ENCODE measurements at places on chromosomes 5 and 9.

GRCh38 chr5:956941-957747, 51.5 kb upstream of the NKD2 start:
- DNase-seq, result peak; percentile 47

DNA sequence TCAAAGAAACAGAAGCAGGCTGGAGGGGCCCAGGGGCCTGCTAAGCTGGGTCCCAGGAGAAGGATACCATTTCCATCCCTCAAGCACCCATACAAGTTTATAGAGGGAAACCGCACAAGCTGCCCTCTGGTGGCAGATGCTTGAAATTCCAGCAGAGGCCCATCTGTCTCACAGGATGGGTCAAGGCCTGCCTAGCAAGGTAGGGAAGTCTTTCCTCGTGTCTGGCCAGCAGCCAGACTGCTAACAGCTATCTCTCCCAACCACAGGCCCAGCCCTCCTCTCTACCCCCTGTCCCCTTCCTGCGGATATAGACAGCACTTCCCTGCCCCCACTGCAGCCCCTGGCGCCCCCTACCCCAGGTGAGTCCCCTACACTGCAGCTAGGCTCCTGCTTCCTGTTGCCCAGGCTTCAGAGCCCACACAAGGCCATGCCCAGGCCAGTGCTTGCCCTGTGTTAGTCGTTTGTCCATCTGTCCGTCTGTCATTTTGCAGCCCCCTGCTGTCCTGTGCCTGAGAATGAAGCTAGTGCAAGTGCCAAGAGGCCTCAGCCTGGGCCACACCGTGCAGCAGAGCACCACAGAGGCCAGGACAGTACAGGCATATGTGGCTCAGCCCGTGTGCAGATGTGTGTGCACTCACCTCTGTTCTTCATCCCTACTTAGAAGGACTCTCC, 26.2 kb downstream of the TCF7 start:
- DNase-seq, result no peak

GRCh38 chr9:80072451-80072850, 500.7 kb downstream of the TLE4 start:
- DNase-seq, result no peak

DNA sequence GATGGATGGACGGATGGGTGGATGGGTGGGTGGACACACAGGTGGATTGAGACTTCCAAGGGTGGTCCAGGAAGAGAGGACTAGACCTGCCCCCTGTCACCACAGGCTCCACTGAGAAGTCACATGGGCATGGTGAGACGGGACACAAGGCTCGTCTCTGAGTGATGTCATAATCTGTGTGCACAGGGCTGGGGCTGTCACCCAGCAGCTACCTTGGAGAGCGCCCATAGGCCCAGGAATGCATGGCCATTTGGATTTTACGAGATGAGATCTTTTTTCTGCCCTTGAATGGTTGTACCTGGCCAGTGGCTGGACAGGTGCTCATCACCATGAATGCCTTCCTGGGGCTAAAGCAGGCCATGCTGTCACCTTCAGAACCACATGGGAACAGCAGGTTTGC, 3.1 kb downstream of the OLFM1 start:
- no peak for DNase-seq

DNA sequence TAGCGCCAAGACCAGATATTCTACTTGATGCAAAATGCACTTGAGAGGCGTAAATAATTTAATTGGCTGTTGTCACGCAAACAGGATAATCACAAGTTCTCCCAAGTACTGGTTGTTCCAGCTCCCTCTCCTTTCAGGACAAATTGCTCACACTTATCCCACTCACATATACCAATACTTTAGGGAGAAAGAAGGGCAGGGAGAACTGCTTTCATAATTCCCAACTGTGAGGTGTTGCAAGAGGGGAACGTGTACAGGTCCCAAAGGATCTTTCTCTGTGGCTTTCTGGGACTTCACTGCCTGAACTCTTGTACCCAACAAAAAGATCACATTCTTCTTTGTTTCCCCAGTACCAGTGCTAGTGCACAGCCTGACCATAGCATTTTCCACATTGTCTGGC, 21.5 kb upstream of the TGFBI start:
- no peak for DNase-seq

GRCh38 chr5:11268891-11269290, 507.9 kb upstream of the DAP start:
- DNase-seq, result no peak

DNA sequence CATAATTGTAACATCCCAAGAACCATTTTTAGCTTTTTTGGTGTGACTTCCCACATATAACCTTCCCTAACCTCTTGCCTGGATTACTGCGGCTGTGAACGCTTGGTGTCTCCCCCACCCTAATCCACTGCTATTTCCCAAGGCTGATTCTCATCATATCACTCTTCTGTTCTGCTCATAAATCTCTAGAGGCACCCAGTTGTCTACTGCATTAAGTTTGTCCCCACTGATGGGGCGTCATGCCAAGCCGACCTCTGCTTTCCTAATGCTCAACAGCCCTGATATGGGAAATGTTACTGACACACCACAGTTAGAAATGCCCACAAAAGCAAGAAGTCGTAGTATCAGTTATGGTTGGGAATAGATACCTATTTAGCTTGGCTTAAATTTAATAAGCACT, 24.4 kb downstream of the NPR3 start:
- no peak for DNase-seq

DNA sequence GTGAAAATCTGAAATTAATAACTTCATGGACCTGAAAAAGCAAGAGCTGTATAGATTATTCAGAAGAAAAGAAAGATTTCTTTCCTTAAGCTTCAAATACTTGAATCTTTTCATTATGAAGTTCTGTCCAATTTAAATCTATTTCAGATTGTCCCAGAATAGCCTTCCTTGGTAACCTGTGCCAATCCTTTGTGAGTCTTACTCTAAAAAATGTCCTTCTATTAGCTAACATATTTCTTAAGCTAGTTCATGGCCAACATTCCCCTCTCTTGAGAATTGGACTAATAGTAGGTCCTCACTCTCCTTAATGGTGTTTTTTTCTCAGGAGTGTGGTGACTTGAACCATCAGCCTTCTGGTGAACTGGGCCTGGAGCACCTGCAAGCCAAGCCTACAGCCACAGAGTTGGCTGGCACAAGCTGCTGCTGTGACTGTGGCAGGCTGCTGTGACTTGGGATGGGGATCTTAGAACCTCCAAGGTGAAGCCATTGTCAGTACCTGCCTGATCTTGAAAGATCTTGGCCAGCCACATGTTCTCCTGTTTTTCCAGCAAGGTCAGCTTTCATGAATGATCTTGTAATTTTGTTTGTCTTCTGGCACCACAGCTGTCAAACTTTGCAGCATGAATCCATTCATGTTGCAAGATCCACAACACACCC, 262.6 kb upstream of the MAP3K1 start:
- no peak for DNase-seq

- no peak for DNase-seq
Observed at GRCh38 chr5:145443964-145444363, 391.2 kb downstream of the PRELID2 start.

DNA sequence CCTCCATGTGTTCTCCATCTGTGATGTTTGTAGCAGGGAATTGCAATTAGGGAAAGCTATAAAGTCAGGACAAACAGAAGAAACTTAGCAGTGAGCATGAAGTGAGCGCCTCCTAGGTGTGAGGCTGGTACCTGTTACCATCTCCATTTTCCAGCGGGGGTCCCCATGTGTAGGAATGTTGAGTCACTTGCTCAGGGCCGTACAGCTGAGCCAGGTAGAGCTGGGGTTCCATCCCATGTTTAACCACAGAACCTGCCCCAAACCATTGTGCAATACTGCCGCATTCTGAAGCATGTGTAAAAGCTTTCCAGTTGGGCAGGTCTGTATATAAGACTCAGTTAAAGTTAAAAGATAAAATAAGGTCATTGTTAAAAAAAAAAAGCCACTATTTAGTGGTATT, 62.7 kb downstream of the NDFIP1 start:
- no peak for DNase-seq

DNA sequence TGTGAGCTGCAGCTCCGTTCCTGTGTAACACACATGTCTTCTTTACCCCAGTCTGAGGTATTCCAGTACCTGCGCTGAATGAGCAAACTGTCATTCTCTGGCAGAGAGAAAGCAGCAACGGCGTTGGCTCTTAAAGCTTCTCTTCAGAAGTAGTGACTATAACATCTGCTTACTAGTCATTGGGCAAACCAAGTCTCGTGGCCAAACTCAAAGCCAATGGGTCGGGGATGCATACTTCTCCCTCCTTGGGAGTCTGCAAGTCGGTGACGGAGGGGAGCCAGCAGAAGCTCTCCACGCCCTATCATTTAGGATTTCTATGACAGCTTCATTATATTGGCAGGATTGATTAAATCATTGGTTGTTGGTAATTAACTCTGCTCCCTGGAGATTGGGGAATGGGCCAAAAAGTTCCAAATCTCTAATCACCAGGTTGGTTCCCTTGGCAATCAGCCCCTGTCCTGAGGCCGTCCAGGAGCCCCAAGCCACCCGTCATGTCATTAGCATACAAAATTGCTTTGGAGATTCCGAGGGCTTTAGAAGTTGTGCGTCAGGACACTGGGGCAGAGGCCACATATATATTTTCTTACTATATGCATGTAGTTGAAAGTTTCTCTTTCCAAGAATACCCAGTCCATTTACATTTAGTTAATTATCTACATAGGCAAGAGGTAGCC, 44.9 kb downstream of the ZNF354A start:
- no peak for DNase-seq

DNA sequence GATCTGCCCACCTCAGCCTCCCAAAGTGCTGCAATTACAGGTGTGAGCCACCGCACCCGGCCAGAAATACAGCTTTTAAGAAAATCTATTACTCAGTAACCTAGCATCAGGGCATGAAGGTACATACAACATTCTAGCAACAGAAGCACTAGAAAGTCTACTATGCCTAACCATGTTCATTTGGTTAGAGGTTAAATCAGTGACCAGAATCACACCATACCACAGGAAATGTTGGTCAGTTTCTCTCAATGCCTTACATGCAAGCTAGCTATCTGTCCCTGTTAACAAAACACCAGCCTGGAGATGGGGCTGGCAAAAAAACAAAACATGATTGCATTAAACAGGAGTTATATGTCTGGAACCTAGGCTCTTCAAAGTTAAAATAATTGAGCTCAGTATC, 104.1 kb downstream of the STRBP start:
- no peak for DNase-seq

GRCh38 chr9:113409883-113410206, 630 bp downstream of the POLE3 start:
- DNase-seq, result no peak

DNA sequence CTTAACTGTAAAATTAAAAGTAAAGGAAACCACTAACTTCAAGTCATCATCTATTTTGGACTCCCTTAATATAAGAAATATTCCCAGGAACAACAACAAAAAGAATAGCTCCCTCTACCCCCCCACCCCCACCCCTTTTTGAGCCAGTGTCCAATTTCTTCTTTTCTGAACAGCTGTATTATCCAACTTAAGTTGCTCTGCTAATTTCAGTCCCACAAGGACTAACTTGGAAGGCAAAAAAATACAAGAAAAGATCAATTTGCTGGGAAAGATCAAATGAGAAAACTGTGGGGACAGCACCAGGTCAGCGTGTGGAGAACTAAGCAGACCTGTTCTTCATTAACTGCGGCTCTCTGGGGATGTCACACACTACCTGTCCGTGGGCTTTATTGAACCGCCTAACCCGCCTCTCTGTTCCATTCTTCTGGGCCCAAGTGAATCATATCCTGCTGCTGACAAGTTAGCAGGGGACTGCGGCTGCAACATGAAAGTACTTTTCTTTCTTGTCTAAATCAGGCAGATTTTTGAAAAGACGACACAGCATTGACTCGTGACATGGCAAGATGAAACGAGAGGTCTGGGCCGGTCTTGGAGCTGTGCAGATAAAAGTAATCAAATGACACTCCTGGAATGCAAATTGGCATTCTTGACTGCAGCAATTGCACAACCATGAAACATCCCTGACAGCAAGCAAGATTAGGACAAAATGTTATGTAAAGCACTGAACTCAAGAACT, 2.7 kb downstream of the BNC2 start:
- DNase-seq, result no peak

DNA sequence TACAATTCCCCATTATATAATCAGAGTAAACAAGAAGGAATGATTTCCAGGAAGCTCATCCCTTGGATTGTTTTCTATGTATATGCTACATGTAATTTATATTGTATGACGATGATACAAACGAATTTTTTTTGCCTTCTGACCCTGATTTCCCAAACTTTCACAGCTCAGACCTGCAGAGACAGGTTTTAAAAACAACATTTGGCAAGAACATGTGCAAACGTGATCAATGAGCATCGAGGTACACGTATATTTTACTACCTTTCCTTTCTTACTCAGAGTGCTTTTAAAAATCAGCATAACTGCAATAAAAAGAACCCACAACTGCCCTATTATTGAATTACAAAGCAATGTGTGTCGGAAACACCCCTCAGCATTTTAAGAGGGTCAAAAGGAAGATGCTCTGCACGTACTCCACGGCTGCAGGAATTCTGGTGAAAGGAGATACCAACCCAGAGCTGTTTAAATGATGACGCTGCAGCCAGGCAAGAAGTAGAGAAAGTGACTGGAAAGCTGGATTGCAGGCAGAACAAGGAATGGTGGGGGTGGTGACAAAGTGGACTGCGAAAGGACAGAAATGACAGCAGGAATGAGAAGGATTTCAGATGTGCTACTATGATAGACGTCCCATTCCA, 533.5 kb downstream of the RAB3C start:
- no peak for DNase-seq

GRCh38 chr9:100478192-100478591, 5.2 kb downstream of the TMEFF1 start:
- DNase-seq, result no peak

- no peak for DNase-seq
Observed at GRCh38 chr9:108815156-108815555, 40.6 kb downstream of the ACTL7B start.

- DNase-seq, result no peak
Observed at GRCh38 chr9:135693265-135693664, 6.0 kb downstream of the SOHLH1 start.

GRCh38 chr5:77167695-77168121, 42.8 kb upstream of the PDE8B start:
- peak; percentile 38 for DNase-seq

All from kidney epithelial cell (primary cell).